ENCODE measurements at places on chromosomes 4 and X. TPM values are rescaled to one million over a fixed set of nuclear protein-coding genes. Genes with fewer than 3 reads are reported as not detected.

- DNase-seq, result peak; percentile 22
Measured at GRCh38 chr4:15878011-15878410, 60.5 kb downstream of the FGFBP1 start.

Gene TMPRSS11F
- not detected for polyA plus RNA-seq

- no peak for DNase-seq
Measured at GRCh38 chr4:105896984-105897775, 1.9 kb downstream of the NPNT start.

DNA sequence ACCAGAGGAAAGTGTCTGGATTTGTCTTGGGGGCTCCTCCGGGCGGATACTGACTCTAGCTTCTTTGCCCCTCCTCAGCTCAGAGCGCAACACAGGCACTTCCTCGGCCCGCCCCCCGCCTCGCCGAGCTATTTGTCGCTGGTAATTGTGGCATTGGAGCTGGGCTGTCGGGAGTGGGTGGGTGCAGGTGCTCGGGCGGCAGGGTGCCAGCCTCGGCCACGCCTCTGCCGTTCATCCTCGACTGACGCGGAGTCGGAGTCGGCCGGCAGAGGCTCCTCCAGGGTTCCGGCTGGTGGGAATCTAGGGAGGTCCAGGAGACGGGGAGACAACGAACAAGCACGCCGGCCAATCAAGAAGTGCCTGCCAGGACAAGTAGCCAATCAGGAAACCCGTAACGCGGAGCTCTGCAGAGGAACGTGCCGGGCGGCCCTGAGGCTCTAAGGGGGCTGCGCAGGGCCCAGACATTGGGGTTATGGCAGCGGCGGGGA, 3.9 kb upstream of the SYN1 start:
- DNase-seq, result peak; percentile 66

DNA sequence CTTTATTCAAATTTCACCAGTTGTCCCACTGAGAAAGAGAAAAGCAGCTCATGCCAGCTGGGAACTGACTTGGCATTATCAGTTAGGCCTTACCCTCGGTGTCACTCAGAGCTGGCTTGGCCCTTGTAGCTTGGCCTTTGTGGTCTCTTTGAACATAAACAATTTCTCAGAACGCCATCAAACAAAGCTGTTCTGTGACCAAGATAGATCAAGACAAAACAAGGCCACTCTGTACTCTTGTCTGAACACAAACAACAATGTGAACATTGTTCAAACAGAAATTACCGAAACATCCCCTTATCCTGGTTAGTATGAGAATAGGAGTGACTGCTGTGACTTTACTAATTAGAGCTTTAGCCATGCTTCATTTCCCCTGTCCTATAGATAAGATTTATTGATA, 57.2 kb downstream of the DIPK2B start:
- DNase-seq, result no peak

- no peak for DNase-seq
Measured at GRCh38 chr4:102836596-102836995, 9.2 kb upstream of the UBE2D3 start.

DNA sequence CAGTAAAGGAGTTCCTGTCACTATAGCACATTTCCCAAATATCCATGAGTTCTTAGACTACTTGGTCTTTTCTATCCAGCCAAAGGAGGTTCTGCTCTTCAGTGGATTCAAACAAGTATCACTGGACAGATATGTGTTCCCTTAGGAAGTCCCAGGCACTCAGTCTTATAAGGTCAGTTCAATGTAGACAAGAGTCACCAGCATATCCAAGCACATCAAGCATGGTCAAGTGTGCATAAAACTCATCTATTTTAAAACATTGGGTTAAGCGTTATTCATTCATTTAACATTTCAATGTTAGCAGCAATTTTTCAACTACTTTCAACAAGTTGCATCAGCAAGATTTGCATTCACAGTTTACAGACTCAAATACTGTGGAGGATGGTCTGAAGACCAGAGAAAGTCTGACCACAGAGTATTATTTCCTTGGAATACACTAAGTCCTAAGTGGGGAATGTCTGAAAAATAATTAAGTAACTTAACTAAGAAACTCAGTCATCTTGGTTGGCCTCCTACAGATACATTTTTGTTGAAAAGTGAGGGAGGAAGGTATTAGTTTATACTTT, 630.5 kb upstream of the IGFBP7 start:
- DNase-seq, result no peak

- DNase-seq, result peak; percentile 33
Measured at GRCh38 chr4:119517361-119518229, 111.0 kb downstream of the PDE5A start.

DNA sequence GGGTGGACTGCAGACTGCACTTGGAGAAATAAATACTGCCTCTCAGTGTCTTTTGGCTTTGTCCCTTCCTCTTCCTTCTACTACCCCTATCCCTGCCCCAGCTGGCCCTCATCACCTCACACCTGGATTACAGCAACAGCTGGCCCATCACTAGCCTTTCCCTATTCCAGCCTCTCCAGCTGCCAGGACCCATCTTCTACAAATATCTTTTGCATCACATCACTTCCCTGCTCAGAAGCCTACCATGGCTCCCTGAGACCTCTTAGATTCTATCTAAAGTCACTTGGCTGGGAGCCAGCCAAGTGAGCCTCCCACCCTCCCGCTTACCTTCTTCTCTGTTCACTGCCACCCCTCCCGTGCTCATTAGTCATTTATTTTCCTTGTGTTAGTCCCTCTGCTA, 66.8 kb downstream of the TSC22D3 start:
- DNase-seq, result no peak

- DNase-seq, result no peak
Measured at GRCh38 chr4:8504279-8505007, 63.9 kb downstream of the TRMT44 start.

Gene DKK2
- polyA plus RNA-seq, result not detected

DNA sequence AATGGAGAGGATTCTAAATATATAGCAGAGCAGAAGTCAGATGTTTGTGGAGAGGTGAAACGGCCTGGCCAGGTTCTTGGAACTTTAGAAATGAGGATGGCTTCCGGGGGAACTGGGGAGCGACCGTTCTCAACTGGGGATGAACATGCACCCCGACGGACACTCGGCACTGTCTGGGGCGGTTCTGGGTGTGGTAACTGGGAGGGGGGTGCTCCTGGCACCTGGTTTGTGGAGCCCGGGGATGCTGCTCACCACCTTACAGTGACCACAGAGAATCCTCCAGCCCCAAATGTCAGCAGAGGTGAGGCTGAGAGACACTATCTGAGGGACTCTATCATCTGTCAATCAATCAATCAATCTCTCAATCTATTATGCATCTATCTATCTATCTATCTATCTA, 69.0 kb upstream of the PPP2R3B start:
- no peak for DNase-seq

DNA sequence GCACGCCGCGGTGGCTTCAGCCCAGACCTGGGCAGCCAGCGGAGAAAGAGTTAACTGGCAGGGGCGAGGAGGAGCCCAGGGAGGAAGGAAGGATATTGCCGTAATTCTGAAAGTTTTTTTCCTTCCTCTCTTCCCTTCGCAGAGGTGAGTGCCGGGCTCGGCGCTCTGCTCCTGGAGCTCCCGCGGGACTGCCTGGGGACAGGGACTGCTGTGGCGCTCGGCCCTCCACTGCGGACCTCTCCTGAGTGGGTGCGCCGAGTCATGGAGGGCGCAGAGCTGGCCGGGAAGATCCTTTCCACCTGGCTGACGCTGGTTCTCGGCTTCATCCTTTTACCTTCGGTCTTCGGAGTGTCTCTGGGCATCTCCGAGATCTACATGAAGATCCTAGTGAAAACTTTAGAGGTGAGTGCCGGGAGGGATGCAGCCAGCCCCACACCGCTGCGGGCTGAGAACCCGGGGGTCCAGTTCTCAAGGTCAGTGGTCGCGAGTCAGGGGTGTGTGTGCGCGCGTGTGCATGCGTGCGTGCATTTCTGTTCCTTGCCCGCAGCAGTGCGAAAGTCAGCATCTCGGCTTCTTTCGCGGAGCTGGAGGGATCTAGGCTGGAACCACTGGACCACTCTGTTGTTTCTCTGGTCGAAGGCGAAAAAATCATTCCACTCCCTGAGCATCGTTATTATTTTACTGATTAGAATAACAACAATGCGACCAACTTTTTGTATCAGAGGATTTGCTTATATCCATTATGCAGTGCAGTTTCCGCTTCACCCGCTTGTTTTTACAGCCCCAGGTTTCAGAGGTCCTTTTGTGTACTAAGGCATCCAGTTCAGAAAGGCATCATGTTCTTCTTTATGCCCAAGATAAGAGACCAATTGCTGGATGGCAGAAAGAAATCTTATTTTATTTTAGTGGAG, 709 bp downstream of the GPAT3 start:
- DNase-seq, result no peak

GRCh38 chrX:44039556-44039955, 66.4 kb upstream of the NDP start:
- DNase-seq, result no peak

Gene CRMP1
- 0.80 TPM for polyA plus RNA-seq

GRCh38 chr4:122090989-122091388, 61.1 kb upstream of the BLTP1 start:
- DNase-seq, result no peak

DNA sequence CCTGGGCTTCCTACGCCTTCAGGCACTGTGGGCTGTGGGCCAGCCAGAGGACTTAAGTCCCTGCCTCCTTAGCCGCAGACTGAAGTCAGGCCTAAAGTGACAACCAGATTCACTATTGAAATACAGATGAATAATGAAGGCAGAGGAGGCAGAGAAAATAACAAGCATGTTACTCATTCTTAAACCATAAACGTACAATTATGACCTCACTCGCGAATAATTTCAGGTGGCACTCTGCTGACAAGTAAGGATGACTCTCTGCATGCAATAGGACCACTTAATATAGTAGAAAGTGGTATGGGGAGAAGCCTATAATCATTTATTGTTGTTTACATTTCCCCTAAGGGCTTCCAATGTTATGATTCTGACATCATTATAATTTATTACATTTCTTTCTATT, 409.2 kb upstream of the FGF13 start:
- no peak for DNase-seq

DNA sequence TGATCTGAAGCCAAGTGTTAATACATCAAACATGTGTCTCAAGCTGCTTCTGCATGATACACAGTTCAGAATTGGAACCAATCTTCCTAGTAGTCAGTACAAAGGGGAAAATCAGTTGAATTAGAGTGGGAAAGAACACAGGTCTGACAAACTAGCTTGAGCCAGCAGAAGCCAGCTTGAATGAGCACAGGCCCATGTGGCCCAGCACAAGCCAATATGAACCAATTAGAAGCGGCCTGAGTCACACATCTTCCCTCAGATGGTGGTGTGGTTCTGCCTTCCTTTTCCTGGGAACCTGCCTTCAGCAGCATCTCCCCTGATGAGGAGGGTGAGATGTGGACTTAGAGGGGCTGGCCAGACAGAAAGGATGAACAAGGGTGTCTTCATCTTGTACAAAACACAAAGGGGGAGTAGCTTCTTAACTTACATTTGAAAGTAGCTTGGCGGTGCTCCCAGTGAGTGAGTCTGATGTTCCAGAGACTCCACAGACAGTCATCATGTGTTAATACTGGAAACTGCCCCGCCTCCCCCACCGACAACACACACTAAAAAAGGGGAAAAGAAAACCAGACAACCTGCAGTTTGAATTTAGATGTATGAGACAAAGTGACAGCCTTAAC, 72.0 kb downstream of the FRMPD4 start:
- DNase-seq, result peak; percentile 2

- DNase-seq, result no peak
Measured at GRCh38 chrX:118507766-118508165, 12.2 kb downstream of the DOCK11 start.

- peak; percentile 42 for DNase-seq
Measured at GRCh38 chrX:68686097-68686977, 38.9 kb downstream of the STARD8 start.

DNA sequence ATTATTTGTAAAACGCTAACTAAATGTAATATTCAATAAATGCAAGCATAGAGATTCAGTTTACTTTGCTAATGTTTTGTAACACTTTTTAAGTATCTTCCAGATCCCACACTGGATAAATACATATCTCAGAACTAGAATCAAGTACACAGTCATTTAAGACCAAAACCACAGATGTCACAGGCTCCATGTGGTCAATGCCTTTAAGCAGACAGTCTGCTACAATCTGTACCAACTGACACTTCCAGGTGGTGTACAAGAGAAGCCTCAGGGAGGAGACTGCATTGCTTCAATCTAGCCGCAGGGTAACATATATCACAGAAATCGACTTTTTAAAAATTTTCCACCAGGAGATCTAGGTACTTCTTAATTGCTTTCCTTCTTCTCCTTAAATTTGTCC, 229.6 kb upstream of the DIAPH2 start:
- no peak for DNase-seq

Gene CLDN34
- polyA plus RNA-seq, result not detected

GRCh38 chr4:155428128-155428527, 51.4 kb upstream of the MAP9 start:
- DNase-seq, result no peak

GRCh38 chr4:60396341-60397049, 803.6 kb upstream of the ADGRL3 start:
- DNase-seq, result no peak

All from A549 (cell line).